ENCODE measurements at places on chromosomes 6 and 20.

DNA sequence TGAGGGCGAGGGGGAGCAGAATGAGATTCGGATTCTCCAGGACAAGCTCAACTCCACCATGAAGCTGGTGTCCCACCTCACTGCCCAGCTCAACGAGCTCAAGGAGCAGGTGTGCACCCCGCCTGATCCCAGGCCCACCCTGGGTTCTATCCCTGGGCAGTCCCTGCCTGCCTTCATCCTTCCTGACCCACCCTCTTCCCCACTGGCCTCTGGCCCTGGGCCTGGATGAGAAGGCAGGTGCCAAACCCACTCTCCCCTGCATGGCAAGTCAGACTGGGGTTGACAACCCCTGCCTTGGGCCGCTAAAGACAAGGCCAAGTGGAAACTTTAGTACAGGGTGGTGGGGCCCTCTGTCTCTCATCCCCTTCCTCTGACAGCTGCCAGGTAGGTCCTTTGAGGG is 16.5 kb downstream of the UQCC2 start:
- no peak for DNase-seq

GRCh38 chr6:72422171-72422570 is 199.7 kb upstream of the KCNQ5 start:
- DNase-seq = no peak

- DNase-seq = no peak
These were observed 65.9 kb downstream of the DLL1 start for GRCh38 chr6:170224694-170225660.

GRCh38 chr6:45169815-45170214 is 158.3 kb upstream of the RUNX2 start:
- DNase-seq = no peak

- no peak for DNase-seq
These were observed 3.7 kb upstream of the CD2AP start for GRCh38 chr6:47473791-47474346.

DNA sequence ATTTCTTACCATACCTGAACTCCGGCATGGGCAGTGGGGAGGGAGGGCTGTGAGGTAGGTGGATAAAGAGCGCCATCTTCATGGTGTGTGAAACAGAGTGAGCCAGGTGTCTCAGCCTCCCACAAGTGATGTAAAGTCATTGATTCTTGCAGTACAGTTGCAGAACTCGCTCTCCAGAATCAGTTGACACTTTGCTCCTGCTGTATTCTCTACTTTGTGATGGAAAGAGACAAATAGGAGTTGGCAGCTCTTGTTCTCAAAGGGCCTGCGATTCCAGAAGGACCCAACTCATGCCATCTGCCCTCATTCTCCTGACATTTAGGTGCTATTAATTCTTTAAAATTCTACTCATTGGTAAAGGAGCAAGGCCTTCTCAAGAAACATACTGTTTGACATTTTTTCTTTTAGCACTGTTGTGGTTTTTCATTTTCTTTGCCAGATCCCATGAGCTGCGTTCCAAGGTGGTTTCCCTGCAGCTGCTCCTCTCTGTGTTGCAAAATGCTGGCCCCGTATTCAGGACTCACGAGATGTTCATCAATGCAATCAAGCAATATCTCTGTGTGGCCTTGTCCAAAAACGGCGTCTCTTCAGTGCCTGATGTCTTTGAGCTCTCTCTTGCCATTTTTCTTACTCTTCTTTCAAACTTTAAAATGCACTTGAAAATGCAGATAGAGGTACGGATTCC is 49.3 kb downstream of the ARFGEF2 start:
- DNase-seq = no peak

DNA sequence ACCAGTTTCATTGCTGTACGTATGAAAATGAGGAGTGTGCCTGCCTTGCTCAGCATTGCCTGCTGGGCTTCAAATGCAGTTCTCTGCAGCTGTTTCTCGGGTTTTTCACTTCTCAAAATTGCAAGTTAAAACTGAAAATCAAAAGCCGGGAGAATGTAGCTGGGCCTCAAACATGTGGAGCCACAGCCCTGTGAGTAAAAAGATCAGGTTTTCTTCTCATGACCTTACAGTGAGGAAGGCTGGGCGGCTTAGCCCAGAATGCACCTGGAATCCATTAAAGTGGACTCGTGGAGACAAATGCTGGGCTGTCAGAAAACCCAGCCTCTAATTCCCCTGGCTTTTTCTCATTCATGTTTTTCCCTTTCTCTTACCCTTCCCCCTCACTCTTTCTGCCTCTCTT is 34.4 kb downstream of the DSE start:
- no peak for DNase-seq

GRCh38 chr6:139457476-139457875 is 83.0 kb upstream of the CITED2 start:
- DNase-seq = no peak

GRCh38 chr6:118645395-118645794 is 6.0 kb downstream of the CEP85L start:
- DNase-seq = no peak

- no peak for DNase-seq
These were observed 16.8 kb upstream of the PTGIS start for GRCh38 chr20:49584418-49585382.

DNA sequence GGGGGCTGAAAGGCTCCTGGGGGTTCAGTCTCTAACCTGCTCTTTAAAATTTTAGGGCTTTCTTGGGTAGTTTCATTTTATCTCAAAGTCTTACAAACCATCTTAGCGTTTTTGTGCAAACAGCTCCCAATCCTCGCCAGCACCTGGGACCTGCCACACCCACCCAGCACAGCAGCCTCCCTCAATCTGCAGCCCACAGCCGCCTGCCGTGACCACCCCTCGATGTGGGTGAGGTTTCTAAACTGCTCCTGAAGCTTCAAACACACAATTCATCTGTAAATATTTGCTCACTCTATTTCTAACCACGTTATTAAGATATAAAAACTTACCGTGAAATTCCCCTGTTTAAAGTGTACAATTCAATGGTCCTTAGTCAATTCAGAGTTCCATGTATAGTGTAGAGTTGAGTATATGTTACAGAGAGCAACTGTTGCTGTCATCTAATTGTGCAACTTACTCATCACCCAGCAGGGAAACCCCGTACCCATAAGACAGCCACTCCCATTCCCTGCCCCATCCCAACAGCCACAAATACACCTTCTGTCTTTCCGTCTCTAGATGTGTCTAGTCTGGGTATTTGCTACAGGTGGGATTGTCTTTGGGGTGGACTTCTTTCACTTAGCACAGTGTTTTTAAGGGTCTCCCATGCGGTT is 381.0 kb downstream of the TAF4 start:
- DNase-seq = no peak

DNA sequence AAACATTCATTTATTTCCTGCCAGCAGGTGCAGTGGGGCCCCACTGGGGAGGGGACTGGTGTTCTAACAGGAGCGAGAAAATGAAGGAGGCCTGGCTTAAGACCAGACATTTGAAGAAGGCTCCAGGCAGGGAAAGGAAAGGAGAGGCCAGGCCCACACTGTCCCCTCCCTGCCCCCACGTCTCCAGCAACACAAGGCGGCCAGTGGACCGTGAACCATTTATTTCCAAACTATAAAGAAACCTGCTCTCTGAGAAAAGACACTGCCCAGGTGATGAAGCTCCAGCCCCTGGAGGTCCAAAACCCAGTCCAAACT is 41.4 kb upstream of the CDH22 start:
- DNase-seq = no peak

GRCh38 chr6:135117413-135117968 is 62.9 kb upstream of the HBS1L start:
- no peak for DNase-seq

DNA sequence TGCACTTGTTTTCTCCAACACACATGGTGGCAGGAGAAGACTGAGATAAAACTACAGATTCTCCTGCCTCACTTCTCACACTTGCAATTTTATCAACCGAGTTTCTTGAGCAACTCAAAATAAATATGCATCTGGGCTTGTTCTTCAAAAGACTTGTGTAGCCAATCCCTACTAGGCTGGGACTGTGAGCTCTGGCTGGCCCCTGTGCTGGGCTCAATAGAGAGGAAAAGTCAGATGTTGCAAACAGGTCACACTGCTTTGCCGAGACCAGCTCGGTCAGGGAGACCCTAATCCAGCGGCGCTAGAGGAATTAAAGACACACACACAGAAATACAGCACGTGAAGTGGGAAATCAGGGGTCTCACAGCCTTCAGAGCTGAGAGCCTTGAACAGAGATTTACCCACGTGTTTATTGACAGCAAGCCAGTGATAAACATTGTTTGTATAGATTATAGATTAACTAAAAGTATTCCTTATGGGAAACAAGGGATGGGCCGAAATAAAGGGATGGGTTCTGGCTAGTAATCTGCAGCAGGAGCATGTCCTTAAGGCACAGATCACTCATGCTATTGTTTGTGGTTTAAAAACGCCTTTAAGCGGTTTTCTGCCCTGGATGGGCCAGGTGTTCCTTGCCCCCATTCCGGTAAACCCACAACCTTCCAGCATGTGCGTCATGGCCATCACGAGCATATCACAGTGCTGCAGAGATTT is 32.7 kb downstream of the FAM50B start:
- DNase-seq = no peak

- DNase-seq = no peak
These were observed 33.6 kb downstream of the KCNB1 start for GRCh38 chr20:49448917-49449316.

DNA sequence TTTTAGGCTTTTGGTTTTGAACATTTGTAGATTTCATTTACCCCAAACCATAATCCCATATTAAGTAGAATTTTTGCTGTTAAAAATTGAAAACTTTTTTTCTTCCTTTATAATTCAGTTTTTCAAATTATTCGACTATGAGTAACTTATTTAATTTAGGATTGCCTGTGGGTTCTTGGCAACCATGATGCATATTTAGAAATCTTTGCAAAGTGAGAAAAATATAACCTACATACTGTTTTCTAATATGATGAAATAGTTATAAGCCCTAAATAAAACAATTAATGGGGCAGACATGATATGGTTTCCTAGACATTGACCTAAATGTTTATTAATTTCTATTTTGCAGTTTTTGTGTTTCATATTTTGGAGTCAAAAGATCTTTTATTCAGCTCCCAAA is 23.6 kb downstream of the NEDD9 start:
- no peak for DNase-seq

DNA sequence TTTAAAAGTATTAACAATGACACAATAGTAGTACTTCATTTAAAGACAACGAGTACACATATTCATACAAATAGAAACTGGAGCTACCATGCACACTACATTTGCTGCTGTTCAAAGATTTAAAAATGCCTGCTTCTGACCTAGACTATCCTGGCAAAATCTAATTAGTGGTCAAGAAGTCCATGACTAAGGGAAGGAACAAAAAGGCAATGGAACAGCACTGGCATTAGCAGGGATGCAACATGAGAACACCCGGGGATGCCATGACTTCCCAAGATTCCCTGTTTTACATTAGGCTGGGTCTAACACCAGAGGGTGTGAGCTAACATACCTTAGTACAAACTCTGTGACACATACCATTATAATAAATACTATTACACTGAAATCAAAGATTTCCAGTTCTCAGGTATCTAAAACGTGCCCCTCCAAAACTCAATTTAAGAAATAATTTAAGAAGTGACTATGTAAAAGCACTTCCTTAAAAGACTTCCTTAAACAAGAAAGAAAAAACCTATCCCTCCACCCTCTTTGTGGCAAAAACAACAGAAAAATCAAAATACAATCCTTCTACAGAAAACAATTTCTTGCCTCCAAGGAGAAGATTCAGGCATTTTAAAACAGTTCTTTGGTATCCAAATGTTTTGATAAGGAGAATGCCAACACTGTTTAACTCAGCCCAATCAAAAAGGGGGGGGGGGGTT is 25.5 kb downstream of the CHD6 start:
- DNase-seq = no peak

DNA sequence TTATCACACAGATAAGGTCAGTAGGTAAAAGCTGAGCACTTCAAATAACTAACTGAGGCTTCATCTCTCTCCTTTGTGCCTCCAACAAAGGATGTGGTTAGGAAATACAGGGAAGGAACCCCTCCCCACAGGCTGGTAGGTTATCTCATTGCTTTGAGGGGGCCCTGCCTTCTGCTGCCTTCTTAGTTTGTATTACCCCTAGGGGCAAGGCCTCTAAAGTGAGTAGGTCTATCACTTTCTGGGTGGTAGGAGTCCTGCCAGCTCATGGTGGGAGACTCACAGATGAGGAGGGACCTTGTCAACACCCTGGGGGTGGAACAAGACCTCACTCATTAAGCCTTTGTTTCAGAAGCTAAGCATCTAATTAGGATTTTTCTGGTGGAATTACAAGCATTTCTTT is 34.6 kb downstream of the EDN1 start:
- DNase-seq = no peak

DNA sequence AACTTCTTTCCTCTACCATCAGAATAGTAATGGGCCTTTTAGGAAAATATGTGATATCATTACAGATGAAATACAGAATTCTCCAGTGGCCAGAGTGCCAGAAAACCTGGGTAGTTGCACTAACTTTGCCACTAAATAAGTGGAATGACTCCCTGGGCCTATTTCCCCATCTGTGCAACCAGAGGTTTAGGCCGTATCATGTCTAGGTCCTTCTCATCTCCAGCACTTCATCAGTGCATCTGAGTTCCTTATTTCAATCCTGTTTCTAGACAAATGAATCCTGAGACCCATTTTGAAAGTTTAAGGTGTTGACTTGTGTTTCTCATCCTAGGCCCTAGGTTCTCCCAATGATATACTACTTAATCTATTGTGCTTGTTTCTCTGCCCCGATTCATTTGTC is 236.2 kb downstream of the CD83 start:
- DNase-seq = no peak

DNA sequence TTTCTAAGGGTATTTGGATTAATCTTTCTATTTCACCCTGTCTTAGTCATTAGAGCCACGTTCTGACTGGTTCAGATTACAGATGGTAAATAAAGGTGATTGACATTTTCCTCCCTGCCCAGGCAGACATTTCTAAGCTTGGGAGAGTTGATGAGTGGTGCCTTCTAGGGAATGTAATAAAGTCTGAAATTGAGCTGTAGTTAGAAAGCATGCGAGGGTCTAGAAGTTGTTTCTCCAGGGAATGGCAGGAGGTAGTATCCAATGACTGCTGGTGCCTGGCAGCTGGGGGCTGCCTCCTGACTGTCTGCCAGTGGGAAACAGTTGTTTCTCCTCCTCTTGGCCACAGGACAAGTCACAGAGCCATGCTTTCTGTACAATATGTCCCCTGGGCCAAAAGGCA is 14.6 kb downstream of the EDN3 start:
- no peak for DNase-seq

GRCh38 chr20:54474046-54474445 is 1.3 kb upstream of the DOK5 start:
- DNase-seq = no peak

DNA sequence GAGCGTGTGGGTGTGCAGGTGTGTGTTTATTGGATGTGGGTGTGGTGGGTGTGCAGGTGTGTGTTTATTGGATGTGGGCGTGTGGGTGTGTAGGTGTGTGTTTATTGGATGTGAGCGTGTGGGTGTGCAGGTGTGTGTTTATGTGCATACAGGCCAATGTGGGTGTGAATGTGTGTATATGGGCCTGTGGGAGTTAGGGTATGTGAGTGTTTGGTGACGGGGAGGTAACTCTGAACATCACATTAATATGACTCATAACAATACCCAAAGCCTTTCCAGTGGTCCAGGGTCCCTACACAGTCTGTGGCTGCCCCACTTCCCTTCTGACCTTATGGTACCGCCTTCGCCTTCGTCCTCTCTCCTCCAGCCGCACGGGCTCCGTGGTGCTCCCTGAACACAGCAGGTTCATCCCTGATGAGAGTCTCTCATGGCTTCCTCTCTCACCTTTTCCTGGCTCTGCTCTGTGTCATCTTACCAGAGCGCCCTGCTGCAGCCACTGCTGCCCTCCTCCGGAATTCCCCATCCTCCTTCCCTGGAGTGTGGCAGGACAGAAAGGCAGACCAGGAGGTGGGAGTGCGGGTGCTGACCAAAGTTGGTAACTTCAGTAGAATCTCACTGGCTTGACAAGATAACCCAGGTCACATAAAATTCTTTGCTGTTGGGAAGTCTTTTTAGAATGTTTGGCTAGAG is 80.0 kb downstream of the SLC2A10 start:
- no peak for DNase-seq
